Lower leg skin (tissue), 4 donors: ENCODE measurements at places on chromosomes 5 and 9.

DNA sequence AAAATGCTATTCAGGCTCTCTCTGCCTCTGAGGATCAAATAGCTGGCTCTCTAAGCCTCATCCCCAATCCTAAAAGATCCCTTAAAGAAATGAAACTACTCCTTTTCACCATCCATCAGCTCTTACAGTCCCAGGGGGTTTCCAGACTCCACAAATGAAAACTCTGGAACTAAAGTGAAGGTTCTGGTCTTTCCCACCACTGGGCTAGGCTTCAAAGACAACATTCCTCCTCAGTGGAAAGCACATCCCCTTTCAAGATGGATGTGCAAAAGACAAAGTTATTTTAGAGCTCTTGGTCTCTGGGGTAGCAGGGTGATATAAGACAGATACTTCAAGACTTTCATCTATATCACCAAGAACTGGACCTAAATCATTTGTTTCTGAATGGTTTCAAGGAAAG lies 106.9 kb downstream of the DCP2 start:
- no peak for DNase-seq

GRCh38 chr9:120875643-120875953 lies 1.4 kb downstream of the PHF19 start:
- no peak for DNase-seq

- DNase-seq: no peak
These were observed 148.9 kb downstream of the DOCK2 start for GRCh38 chr5:169785771-169786618.

- DNase-seq: no peak
These were observed 40.3 kb upstream of the NFIB start for GRCh38 chr9:14354201-14354600.

- no peak for DNase-seq
These were observed 184.4 kb downstream of the CD180 start for GRCh38 chr5:67012171-67012570.

- DNase-seq: no peak
These were observed 6.7 kb upstream of the TNIP1 start for GRCh38 chr5:151087486-151087885.

- no peak for DNase-seq
These were observed 5.2 kb downstream of the RNF44 start for GRCh38 chr5:176531902-176532493.

- DNase-seq: no peak
These were observed 241.8 kb upstream of the MSX2 start for GRCh38 chr5:174482607-174483024.

DNA sequence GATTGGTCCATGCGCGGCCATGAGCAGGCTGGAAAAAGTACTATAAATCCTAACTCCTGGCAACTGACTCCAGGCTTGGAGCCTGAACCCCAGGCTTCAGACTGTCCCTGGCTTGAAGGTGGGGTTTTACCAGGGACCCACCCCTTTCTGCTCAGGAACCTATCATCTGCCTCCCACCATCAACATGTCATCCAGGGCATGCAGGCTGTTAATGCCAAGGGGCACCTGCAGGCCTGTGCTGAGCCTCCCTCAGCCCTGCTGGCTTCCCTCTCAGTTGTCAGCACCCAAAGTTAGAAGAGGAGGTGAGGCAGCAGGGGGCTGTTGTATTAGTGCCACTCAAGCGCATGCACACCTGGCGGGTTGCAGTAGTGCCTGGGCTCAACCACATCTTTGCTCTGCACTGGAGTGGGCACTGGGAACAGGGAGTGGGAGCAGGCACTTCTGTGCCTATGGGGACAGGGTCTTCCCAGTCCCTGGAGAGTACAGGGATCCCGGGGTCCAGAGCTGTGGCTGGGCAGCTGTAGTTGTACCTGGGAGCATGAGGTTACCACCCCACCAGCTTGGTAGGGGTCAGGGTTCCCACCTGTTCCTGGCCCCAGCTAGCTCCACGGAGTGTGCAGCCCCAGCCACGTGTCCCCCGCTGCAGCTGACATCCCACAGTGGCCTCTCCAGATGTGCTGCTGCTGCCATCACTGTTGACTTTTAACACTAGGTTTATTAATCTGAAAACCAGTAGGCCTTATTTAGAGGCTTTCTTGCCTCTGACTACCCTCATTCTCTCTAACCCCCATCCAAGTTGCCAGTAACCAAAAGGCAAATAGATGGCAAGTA lies 306.2 kb upstream of the RIOK2 start:
- DNase-seq: no peak

- DNase-seq: peak; percentile 68
These were observed 277.4 kb downstream of the SLCO4C1 start for GRCh38 chr5:102018690-102019089.

- no peak for DNase-seq
These were observed 4.3 kb upstream of the TRIO start for GRCh38 chr5:14138608-14139540.

DNA sequence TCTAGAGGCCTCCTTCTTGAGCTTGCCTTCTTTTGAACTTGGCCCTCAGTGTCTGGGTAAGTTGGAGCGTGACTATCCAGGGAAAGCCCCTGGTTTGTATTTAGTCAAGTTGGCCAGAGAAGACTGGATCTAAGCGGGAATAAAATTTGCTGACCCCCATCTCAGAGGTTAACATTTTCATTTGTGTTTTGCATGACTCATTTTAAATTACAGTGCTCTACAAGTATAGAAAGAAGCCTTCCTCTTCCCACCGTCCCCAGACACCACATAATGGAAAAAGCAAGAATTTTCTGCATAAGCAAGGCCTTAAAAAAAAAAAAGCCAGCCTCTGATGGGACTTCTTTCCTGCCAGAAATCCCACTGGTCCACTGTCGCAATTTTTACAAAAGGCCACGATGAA lies 27.2 kb downstream of the PIK3R1 start:
- DNase-seq: no peak

DNA sequence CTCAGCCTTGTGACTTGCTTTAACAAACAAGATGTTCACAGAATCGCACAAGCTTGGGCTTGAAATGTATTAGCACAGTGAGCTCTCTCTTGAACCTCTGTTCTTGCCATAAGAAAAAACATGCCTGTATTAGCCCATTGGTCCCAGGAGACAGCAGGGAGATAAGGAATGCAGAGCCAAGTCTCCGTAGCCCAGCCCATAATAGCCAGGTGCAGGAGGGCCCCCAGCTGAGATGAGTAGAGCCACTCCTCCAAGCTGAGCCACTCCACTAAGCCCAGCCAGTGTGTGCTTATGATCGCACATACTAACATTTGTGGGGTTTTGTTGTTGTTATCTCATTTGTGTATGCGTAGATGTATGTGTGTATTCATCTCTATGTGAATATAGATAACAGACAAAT lies 21.6 kb upstream of the SVEP1 start:
- DNase-seq: no peak

- no peak for DNase-seq
These were observed 281.3 kb downstream of the ARHGAP26 start for GRCh38 chr5:143051244-143052058.

GRCh38 chr5:33806738-33807442 lies 84.9 kb downstream of the ADAMTS12 start:
- DNase-seq: no peak

- no peak for DNase-seq
These were observed 87.3 kb downstream of the DCP2 start for GRCh38 chr5:113063927-113064326.

DNA sequence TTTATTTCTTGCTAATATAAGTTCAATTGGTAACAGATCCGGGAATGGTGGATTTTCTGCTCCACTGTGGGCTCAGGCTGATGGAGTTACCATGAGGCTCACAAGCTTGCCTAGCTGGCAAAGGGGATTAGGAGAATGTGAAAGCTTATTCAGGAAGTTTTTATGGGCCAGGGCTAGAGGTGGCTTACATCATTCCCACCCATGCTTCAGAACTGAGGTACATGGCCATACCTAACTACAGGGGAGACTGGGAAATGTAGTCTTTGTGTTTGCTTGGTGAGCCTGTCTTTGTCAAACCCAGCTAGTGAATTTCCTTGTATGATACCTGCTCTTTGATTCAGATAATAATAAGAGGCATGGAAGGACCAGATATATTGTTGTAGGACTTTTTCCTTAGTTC lies 105.9 kb upstream of the DHFR start:
- no peak for DNase-seq

DNA sequence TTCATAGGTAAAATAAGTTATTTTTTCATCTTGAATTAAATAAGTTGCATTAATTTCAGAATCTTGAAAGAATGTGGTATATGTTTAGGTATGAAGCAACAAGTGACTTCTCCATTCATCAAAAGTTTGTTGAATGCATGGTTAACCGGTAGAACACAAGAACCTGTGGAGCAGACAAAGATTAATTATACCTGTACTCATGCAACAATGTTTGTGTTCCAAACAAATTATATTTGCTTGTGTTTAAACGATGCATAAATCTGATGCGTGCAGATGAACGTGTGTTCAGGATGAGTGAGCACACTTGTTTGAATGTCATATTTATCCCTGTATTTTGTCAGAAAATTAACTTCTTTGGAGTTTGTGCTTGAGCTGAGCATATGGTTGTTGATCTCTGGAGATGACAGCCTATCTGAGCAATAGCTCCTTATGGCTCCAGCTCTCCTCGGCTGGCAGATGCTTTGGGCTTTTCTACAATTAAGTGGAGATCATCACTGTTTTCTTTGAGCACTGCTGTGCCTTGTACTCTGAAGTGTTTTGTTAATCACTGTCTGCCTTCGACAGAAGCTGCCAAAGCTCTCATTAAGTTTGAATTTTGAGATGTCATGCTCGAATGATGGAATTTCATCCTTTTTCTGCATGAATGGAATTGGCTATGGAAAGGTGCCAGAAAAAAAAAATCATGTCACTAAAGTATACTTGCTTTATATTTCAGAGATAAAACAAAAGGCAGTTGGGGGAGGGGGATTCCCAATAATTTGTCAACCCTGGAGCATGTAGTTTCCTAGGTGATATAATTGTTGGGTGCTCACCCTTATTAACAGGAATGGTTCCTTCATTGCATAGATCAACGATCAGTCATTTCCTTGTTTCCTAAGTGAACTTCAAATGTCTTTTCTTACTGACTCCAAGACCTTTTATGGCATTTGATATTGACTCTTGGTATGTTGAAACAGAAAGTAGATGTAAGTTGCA lies 502.5 kb upstream of the ARRDC3 start:
- DNase-seq: no peak

DNA sequence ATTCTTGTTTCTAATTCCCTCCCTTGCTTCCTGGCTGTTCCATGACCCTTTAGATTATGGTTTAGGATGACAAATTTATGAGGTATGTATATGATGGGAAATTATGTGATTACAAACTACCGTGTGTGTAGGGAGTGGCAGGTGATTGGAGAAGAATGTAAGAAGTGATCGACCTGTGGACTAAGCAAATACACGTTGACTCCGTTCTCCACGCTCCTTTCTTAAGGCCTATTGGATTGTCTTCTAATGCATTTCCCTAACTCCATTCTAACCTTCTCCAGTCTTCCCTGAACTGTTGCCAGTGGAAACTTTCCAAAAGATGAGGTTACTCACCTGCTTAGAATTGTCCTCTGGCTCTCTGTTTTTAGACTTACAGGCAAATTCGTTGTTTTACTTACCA lies 36.6 kb downstream of the MVB12B start:
- DNase-seq: no peak

- DNase-seq: no peak
These were observed 6.9 kb downstream of the SLC31A1 start for GRCh38 chr9:113228130-113228665.

DNA sequence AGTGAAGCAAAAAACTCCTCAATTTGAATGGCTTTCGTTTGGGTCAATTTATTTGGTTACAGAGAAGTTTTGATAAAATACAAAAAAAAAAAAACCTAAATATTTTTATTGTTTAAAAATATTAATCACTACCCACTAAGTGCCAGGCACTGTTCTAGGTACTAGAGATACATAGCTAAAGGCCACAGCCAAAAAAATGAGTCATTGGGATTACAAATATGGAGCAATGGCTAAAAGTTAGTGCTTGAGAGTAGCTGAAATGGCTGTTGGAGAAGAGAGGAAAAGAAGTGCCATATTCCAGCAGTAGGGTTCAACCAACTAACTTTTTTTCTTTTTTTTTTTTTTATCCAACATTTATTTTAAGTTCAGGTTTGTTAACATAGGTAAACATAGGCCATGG lies 130.1 kb upstream of the PTGER4 start:
- DNase-seq: no peak

GRCh38 chr9:27625751-27626150 lies 52.5 kb upstream of the C9orf72 start:
- DNase-seq: no peak

- no peak for DNase-seq
These were observed 218.9 kb downstream of the TMEM161B start for GRCh38 chr5:88049737-88050136.

DNA sequence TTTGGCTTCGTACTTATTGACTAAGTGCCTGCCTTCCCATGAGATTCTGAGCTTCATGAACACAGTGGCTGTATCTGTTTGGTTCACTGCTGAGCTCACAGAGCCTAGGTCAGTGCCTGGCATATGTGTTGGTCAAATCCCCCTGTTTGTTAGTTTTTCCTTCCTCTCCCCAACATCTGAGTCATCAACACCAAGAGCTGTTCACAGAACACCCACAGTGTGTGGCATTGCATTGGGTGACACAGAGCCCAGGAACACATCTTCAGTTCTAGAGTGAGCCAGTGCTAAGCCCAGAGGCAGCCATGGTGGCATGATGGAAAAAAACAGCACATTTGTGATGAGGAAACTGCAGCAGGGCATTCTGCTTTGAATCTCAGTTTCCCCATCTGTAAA lies 294.6 kb downstream of the SEC61B start:
- DNase-seq: no peak

DNA sequence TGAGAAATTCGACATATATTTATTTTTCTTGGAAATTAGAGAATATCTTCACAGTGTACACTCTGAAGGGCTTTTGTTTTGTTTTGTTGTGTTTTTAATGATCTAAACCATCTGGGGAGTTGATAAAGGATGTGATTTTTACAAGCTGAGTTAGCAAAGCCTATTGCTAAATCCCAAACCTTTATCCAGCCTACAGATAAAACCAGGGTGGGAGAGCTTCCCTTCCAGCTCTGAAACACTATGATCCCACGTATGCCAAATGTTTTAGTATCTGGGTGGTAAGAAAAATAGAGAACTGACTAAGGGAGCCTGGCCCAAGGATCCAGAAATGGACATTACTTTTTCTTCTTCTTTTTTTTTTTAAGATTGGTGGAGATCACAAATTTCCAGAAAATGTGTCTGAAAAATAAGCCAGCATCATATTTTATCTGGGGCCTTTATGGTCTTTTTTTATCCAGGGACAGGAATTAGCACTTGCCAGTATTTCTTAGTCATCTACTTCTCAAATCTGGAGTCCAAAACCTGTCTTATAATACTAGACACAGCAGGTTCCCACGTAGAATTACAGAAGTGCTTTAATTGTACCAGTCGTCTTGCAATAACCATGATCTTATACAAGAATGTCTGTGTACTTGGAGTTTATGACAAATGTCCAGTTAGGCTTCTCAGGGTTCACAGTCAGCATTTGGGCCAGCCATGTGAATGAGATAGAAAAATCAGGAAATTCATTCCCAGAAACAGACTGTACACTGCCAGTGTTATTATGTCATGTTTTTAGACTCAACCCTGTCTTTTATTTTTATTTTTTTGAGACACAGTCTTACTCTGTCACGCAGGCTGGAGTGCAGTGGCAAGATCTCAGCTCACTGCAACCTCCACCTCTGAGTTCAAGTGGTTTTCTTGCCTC lies 290.8 kb upstream of the MPDZ start:
- DNase-seq: no peak

GRCh38 chr5:138955013-138955660 lies 80.0 kb upstream of the LRRTM2 start:
- no peak for DNase-seq

- no peak for DNase-seq
These were observed 263.6 kb upstream of the PCSK5 start for GRCh38 chr9:75626860-75627259.

GRCh38 chr5:137605411-137605810 lies 106.3 kb upstream of the SPOCK1 start:
- DNase-seq: no peak
